K562 (cell line): ENCODE measurements at places on chromosomes 12 and 14.

GRCh38 chr12:28512876-28513275, 322.6 kb downstream of the CCDC91 start:
- no peak for DNase-seq

- peak; percentile 86 for DNase-seq
Measured at GRCh38 chr14:73753124-73753886, 39.1 kb upstream of the PNMA1 start.

- no peak for DNase-seq
Measured at GRCh38 chr14:101705733-101706508, 55.6 kb upstream of the PPP2R5C start.

GRCh38 chr12:40168868-40169267, 55.9 kb upstream of the LRRK2 start:
- no peak for DNase-seq

GRCh38 chr14:56378475-56378877, 201.1 kb upstream of the TMEM260 start:
- DNase-seq: no peak

DNA sequence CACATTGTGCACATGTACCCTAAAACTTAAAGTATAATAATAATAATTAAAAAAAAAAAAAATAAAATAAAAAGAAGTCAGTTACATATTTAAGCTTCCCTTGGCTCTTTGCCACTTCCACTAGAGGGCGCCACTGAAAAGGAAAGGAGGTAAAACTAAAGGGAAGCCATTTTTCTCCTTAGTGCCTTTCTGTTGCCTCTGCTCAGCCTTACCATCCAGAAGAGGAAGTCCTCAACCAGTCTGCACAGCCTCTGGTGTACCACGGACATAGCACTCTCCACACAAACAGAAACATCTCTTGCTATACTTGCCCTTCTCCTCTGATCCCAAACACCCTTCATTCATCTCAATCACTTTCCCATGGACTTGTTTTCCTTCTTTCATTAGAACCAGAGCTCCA, 169.0 kb upstream of the EEA1 start:
- peak; percentile 50 for DNase-seq

GRCh38 chr14:59134307-59134706, 54.2 kb upstream of the DAAM1 start:
- DNase-seq: no peak

- no peak for DNase-seq
Measured at GRCh38 chr14:83483063-83483462, 1949.4 kb upstream of the SEL1L start.

- DNase-seq: no peak
Measured at GRCh38 chr12:123853396-123854070, 91.4 kb downstream of the DNAH10 start.

DNA sequence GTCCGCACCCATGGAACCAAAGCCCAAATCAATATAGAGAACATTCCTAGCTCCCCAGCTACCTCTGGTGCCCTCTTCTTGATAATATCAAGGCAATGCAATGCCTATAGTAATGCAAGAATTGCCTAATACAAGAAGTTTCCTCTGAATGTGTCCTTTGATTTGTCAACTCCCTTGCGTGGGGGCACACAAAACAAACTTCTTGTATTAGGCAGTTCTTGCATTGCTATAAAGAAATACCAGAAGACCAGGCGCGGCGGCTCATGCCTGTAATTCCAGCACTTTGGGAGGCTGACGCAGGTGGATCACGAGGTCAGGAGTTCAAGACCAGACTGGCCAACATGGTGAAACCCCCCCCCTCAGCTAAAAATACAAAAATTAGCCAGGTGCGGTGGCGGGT, 10.4 kb upstream of the ITPK1 start:
- no peak for DNase-seq

GRCh38 chr14:102171173-102172020, 31.7 kb downstream of the WDR20 start:
- DNase-seq: no peak
